Suppressor macrophage treated with lipopolysaccharide for 1 hour (primary cell): ENCODE measurements at places on chromosomes 2 and 18.

DNA sequence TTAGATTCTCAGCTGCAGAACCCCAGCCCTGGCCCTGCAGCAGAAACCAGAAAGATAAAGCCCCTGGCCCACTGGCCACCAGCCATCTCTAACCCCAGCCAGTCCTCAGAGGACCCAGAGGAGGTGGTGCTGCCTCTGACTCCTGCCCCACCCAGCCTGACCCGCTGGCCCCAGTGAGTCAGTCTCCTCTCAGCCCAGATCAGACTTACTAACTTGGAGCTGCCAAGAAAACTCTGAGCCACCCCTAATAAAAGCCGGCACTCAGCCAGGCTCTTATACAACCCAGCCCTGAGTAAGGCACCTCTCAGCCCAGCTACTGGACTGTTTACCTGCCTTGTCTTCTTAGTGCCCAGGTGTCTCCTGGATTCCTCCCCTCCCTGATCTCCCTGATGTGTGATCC lies 2.0 kb downstream of the SLC14A2 start:
- no peak for DNase-seq

DNA sequence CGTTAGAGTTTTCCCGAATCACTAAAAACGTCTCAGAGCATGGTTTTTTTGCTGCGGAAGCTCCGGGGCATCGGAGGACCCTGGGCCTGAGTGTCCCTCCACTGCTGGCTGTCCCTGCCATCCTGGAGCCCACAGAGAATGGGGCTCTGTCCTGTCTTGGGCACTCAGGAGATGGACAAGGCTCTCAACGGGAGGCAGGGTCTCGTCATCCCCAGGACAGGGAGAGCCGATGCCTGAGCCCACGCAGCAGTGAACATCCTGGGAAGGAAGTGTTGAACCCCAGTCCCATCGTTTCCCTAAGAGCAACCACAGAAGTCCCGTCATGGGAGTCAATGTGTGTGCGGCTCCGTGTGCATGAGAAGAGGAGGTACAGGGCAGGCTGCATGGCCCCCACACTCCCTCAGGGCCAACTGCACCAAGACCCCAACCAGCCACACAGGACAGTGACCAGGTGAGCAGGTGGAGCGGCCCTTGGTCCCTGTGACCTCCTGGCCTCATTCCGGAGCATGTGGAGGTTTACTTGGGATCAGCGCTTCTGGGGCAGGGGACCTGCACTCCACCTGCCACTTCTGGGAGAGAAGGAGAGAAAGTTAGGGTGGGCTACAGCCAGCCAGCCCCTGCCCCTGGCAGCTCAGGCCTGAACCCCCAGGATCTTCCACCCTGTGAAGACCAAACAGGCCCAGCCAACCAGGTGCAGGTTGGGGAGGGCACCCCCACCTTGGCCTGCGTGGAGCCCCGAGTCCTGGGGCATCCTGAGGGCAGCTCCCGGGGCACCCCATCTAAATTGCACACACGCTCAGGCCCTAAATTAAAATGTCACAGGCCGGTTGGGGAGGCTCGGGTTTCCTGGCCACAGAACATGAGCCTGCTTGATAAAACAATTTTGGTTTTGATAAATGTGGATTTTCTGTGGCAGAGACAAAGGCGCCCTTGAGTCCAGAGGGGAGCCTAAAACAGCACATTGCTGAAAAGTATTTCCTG lies 3.1 kb upstream of the SNED1 start:
- DNase-seq = no peak

GRCh38 chr2:20327370-20327769 lies 23.3 kb downstream of the PUM2 start:
- peak; percentile 33 for DNase-seq

- no peak for DNase-seq
Observed at GRCh38 chr2:190587106-190587505, 52.6 kb upstream of the NEMP2 start.

GRCh38 chr2:34143149-34143548 lies 544.0 kb upstream of the FAM98A start:
- DNase-seq = no peak

- DNase-seq = no peak
Observed at GRCh38 chr2:208984376-208985090, 439.3 kb upstream of the MAP2 start.

DNA sequence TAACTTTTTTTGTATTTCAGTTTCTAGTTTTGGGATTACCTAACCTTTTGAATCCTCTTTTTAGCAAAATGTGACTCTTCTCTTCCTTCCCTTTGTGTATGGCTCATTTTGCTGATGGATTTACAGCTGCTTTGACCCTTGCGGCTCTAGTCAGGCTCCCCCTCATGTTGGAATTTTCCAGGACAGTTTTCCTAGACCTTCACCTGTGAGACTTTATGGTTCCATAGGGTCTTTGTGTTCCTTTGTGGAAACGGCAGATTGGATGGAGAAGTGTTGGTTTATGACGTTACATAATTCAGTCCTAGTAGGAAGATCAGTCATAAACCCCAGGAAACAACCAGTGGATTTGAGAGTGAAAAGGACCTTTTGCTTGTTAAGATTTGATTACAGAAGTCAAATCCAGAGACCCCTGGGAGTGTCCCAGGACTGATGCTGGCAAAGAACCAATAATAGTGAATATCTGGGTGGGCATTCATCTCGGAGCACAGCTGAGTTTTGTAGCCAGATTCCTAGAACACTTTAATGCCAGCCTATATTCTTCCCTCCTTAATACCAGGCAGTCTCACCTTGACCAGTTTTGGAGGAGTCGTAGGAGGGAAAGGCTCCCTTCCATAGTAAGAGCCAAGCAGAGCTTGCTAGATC lies 42.7 kb downstream of the SOCS6 start:
- no peak for DNase-seq

GRCh38 chr18:36589857-36590543 lies 238.8 kb downstream of the TPGS2 start:
- no peak for DNase-seq

- DNase-seq = peak; percentile 53
Observed at GRCh38 chr2:84969511-84970209, 1.3 kb upstream of the KCMF1 start.

GRCh38 chr18:36786686-36787085 lies 42.1 kb downstream of the TPGS2 start:
- DNase-seq = no peak

DNA sequence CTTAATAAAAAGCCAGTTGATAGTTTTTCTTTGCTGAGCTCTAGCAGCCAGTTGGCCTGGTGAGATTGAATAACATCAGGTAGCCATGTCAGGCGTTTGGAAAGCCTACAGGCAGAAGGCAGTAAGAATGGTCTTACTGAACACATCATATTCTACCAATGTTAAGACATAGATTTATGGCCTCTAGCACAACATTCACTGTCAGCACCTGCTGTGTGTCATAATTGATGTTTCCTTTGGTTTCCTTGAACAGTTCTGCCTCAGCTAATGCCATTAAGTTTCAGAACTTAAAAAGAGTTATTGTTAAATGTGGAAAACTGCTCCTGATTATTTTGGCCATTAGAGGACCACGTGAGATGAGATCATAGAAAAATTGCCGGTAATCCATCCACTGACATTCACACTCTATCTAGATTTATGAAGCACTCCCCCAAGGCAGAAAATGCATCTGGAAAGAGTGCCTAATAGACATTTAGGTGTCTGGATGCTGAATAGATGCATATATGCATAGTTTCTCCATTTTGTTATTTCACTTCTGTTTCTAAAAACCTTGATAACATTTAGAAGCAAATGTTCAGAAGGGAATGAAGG lies 434.7 kb downstream of the PTPRM start:
- DNase-seq = no peak

DNA sequence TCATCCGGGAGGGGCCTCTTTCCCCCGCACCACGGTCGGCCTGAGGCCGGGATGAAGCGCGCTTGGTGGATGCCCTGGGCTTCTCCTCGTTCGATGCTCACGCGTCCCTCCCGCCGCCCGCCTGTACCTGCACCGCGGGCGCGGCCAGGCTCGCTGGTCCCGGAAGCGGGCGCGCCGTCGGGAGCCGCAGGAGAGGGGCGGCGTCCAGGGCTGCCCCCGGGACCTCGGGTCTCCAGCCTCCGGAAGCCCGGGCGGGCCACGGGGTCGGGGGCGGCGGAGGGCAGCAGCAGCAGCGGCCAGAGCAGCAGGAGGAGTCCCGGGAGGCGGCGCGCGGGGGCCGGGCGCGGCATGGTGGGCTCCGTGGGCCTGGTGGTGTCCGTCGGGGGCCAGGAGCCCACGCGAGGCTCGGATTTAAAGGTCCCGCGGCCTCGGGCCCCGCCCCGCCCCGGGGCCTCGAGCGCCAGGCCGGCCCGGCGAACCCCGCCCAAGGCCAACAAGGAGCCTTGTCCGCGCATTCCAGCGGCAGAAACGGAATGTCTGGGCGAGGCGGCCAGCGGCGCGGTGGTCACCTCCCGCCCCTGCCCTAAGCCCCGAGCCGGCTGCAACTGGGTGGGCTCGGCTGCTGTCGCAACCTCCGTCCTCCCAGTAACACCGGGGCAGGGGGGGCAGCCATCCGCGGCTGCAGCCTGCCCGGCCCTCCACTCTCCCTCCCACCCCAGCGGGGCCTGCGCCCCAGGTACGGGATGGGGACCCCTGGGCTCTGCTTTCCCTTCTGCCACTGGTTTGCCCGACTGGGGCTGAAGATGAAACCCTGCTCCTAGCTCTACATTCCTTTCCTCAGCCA lies at the start of gene MATN3:
MATN3 (minus strand) TSS at position 387 of the 844 bp plus-strand sequence; CDS start at position 350, 37 bp downstream.
- DNase-seq = peak; percentile 62

GRCh38 chr2:197614532-197614931 lies 60.9 kb downstream of the RFTN2 start:
- DNase-seq = no peak

GRCh38 chr2:46498681-46499080 lies 19.3 kb downstream of the TMEM247 start:
- peak; percentile 44 for DNase-seq

DNA sequence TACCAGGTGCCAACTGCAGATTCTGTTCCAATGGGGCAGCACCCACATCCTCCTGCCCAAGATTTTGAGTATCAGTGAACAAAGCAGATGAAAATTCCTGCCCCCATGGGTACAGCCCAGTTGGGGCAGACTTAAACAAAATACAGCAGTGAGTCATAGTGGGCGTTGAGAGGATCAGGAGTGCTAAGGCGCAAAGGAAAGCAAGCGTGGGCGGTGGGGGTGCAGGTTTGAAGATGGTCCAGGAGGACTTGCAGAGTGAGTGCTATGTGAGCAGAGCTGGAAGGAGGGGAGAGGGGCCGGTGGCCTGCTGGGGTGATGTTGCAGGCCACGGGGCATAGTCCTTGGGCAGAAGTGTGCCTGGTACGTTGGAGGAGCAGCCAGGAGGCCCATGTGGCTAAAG lies 24.7 kb downstream of the STEAP3 start:
- DNase-seq = no peak

DNA sequence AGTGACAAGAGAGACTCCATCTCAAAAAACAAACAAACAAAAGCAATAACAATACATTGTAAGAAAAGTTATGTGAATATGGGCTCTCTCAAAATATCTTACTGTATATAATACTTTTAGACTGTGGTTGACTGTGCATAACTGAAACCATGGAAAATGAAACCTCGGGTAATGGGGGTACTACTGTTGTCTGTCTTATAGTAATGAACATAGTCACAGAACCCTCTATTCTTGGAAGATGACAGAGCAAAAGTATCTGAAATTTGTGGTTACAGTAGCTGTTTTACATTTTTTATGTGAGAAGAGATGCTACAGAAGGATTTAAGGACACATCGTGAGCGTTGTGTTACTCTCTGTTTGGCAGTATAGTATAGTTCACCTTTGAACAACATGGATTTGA lies 60.5 kb downstream of the MAP4K4 start:
- no peak for DNase-seq

DNA sequence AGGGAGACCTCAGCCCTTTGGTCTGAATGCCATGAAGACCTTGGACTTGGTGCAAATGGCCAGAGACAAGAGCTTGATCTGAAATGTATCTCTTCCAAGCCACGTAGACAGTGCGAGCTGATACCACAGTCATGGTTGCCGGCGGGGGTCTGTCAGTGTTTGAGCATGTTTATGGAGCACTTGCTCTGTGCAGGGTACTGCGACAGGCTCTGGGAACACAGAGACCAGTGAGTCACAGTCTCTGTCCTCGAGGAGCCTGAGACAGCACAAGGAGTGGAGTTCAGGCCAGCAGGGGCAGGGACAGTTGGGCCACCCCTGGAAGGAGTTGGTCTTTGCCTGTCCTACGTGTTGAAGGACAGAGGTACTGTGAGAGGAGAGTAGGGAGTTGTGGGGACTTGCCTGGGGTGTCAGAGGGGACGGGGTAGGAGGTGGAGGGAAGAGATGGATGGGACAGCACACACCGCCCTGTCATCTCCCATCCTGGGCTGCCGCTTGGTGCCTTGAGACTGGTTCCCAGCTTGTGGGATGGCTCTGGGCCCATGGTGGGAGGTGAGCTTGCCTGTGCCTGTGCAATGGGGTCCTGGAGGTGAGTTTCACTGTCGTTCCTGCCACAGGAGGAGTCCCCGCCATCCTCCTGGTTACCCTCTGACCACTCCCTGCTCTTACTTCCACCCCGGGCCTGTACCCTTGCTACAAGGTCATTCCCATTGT lies 39.5 kb downstream of the ATP6V1C2 start:
- no peak for DNase-seq

GRCh38 chr2:207165121-207166038 lies at the start of gene KLF7:
Gene KLF7 (minus strand): TSS chr2:207165948. CDS start chr2:207165568, 380 bp downstream.
- DNase-seq = peak; percentile 57

DNA sequence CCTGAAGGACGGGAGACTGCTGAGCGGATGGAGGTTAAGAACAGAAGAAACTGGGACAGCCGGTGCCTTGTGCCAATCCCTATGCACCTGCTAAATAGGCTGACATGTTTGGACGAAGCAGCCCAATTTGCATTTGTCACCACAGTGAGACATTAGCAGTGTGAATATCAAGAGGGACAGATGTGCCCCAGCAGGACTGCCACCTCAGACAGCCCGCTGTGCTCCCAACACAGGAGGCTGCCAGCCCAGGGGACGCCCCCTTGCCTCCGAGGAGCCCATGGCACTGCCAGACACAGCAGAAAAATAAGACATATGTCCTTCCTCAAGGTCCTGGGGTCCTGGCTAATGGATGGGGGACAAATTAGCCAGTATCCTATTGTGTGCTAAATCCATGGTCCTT lies 306.7 kb upstream of the POU3F3 start:
- no peak for DNase-seq

DNA sequence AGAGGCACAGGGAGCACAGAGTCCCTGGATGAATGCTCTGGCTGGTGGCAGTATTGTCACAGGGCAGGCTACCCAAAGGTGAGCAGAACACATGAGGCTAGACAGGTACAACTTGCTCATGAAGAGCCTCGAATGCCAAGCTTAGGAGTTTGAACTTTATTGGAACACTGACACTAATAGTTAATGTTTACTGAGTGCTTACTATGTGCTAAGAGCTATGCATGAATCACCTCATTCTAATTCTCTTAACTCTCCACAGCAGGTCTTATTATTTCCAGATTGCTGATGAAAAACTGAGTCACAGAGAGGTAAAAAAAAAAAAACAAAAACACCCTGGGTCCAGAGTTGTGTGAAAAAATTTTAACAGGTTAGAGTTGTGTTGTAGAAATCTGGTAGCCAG lies 6.1 kb upstream of the EMX1 start:
- no peak for DNase-seq
